K562 (cell line): ENCODE measurements at places on chromosomes 3 and 15.

- DNase-seq: peak; percentile 81
Observed at GRCh38 chr15:40274350-40275274, 8.3 kb downstream of the ANKRD63 start.

GRCh38 chr3:157865352-157866000, 240.7 kb downstream of the SHOX2 start:
- DNase-seq: peak; percentile 77

DNA sequence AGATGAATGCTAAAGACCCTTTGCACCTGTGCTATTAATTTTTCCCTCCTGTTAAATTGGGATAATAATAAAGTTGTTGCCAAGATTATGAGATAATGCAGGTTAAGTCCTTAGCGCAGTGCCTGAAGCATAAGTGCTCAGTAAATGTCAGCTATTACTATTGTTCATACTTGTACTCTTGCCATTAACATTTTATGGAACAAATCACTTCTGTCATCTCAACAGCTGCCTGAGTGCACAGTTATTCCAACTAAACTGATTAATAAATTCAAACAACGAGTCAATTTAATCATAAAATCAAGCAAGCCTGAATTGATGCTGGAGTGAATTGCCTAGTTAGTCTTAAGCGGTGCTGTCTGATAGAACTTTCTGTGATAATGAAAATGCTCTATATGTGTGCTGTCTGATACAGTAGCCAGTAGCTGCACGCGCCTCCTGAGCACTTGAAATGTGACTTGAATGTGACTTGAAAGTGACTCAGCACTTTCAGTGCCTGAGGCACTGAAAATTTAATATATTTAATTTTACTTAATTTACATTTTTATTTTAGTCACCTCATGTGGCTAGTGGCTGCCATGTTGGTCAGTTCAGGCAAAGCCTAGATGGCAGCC, 198.7 kb upstream of the PFN2 start:
- no peak for DNase-seq

GRCh38 chr15:45139770-45140169, 10.0 kb downstream of the DUOX1 start:
- DNase-seq: no peak

DNA sequence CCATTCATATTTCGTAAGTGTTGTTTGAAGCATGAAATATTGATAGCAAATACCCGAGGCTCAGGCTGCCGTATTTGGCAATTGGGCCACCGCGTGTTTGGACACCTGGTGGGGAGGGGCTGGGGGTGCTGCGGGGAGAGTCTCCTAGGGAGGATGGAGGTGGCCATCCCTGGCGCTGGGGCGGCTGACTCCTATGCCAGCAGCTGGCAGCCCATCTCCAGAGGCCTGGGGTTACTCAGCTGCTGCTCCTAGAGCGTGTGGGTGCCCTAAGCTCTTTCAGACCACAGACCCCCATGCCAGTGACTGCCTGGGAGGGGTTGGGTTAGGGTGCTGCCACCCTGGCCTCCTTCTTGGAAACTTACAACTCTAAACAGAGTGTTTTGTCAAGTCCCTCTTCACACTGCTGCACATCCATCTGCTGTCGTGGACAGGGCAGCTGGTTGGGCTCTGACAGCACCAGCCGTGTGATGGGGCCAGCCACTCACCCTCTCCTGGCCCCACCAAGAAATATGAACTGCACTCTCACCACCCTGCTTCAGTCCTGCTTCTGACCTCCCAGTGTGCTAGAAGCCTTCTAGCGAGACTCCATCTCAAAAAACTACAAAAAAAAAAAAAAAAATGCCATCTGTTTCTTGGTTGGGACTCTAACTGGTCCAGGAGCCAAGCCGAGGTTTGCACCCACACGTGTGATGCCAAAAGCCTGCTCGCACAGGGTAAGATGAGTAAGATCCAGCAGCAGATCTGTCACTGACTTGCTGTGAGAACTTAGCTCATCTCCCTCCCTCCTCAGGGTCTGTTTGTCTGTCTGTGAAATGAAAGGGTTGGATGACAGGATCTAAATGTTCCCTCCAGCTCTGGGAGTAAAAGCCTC, 156.2 kb downstream of the MEGF11 start:
- no peak for DNase-seq

- no peak for DNase-seq
Observed at GRCh38 chr3:110184536-110184935, 847.2 kb upstream of the DPPA4 start.

- no peak for DNase-seq
Observed at GRCh38 chr15:39641191-39641889, 60.5 kb downstream of the THBS1 start.

- no peak for DNase-seq
Observed at GRCh38 chr3:179149406-179149867, 1.3 kb downstream of the PIK3CA start.

- no peak for DNase-seq
Observed at GRCh38 chr15:66932634-66933024, 132.8 kb upstream of the SMAD3 start.

- no peak for DNase-seq
Observed at GRCh38 chr3:142244056-142244455, 18.7 kb upstream of the GK5 start.

- DNase-seq: no peak
Observed at GRCh38 chr3:133986311-133986710, 43.4 kb downstream of the SLCO2A1 start.

DNA sequence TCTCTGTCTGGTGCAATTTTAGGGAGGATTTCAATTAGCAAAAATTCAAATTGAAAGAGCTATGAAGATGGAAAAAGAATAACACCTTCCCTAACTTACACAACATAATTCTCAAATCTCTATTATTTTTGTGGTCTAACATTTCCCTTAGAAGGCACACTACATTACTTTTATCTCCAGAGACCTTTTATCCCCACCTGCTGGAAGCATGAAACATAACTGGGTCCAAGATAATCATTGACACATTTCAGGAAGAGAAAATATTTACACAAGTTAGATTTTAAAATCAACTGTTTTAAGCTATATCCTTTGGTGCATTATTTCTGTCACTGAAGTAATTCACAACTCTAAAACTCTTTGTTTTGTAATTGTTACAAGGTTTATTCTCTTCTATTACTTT, 779.5 kb downstream of the ROBO1 start:
- no peak for DNase-seq

- DNase-seq: no peak
Observed at GRCh38 chr3:95456835-95457234, 1357.6 kb upstream of the EPHA6 start.
